Stimulated activated CD4-positive, alpha-beta T cell treated with anti-CD3 and anti-CD28 coated beads, Interleukin-2, amount 100 ng/mL, for 4 hours (primary cell): ENCODE measurements at places on chromosomes 11 and 22.

DNA sequence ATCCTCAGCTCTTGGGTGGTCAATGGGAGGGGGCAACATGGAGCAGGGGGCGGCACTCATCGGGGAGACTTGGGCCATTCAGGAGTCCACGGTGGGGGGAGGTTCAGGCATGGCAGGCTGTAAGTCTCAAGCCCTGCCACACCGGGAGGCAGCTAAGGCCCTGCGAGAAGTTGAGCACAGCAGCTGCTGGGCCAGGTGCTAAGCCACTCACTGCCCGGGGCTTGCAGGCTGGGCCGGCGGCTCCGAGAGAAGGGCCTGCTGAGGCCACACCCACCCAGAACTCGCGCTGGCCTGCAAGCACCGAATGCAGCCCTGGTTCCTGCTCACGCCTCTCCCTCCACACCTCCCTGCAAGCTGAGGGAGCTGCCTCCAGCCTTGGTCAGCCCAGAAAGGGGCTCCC, 131.4 kb downstream of the OR4C45 start:
- DNase-seq: no peak

DNA sequence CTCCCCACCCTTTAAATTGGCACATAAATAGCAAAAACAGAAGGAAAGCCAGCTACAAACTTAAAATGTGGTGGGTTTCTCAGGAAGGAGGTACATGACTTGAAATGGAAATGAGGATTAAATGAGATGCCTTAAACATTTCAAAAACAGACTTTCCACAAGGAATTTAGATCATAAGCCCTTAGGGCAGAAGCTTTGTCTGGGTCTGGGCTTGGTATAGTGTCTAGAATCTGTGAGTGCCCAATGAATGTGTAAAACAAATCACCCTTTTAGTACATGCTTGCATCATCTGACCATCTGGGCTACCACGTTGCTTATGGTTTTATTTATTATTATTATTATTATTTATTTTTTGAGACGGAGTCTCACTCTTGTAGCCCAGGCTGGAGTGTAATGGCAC, 37.1 kb upstream of the CREB3L1 start:
- DNase-seq: no peak

DNA sequence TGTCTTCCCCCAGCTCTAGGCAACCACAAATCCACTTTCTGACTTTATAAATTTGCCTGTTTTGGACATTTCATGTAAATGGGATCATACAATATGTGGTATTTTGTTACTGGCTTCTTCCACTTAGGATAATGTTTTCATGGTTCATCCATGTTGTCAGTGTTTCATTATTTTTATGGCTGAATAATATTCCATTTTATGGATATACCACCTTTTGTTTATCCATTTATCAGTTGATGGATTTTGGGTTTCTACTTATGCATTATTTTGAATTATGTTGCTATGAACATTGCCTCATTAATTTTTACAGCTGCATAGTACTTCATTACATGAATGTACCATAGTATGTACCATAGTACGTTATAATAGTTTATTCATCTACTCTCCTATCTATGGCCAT, 5.1 kb downstream of the CABIN1 start:
- DNase-seq: no peak

DNA sequence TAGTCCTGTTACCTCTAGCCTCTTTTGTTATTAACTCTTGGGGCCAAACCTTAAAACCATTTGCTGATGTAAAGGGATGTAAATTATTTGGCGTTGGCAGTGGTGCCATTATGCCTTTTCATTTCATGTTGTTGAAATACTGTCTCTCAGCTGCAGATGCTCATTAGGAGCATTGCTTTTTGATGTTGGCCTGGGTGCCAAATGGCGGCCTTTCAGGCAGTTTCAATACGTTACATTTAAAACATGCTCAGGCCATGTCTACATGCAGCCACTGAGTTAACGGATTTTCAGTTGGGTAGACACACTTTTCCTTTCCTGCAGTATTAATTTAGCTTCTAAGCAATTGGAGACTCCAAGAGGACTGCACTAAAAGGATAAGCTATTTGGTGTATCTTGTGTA, 5.3 kb downstream of the NCAM1 start:
- DNase-seq: no peak

GRCh38 chr11:10511181-10511621, 29.8 kb downstream of the RNF141 start:
- DNase-seq: no peak

GRCh38 chr11:68652683-68653156, 31.6 kb upstream of the GAL start:
- DNase-seq: no peak

GRCh38 chr11:125802387-125802786, 14.5 kb downstream of the PATE3 start:
- DNase-seq: no peak

DNA sequence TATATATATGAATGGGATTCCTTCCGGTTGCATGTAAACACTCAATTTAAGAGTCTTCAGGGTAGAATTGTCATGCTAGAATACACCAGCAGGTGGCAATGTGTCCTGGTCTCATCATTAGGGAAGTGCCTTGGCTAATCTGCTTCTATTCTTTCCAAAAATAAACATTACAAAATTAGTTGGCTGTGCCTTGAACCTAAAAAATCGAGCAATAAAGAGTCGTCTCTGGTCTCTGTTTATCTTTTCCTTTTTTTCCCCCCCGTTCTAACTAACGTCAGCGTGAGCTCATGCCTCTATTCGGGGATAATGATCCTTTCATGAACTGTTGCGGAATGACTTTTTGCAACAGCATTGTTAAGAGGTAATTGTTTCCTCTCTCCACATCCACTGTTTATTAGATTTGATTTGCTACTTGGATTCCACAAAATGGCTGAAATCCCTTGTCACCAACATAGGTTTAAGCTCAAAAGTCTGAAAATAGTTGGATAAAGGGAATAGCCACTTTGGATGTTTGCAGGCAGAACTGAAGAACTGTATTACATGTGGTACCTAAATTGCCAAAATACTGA, 1.2 kb upstream of the ARHGEF12 start:
- DNase-seq: peak; percentile 49
